ENCODE measurements at places on chromosomes 11 and 22.

- DNase-seq, result no peak
Observed at GRCh38 chr11:113387605-113388211, at the start of gene ANKK1. Gene ANKK1 (plus strand): TSS chr11:113387779. CDS start chr11:113387885, 106 bp downstream.

DNA sequence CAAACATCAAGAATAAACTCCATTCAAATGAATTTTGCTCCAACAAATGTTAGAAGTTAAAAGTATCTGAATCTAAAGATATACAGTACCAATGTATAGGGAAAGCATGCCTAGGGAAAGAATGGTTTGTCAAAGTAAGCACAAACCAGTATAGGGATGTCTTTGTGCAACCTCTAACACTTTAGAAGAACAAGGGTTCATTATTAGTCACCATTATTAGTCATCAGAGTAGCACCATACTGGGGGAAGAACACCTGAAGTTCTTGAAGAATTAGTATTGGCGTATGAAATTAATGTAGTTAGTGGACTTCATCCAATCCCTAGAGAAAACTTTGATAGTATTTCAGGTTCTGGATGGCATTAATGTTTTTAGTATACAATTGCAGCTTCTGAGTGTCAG lies 943.7 kb downstream of the METTL15 start:
- no peak for DNase-seq

GRCh38 chr11:44380009-44380313 lies 70.0 kb upstream of the ALX4 start:
- DNase-seq, result no peak

DNA sequence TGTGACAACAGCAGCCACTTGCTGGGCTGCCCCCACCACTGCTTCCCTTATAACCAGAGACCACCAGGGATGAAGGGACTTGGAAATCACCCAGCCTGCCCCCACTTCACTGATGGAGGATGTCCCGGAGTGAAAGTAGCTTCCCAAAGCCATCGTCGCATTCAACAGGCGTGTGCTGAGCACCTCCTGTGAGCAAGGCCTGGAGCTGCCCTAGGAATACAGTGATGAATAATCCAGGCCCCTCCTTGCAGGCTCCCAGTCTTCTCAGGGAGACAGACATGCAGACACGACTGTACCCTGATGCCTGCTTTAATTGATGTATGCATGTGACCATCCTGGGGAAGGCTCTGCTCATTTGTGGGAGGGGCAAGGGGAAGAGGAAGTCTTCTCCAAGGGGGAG lies 22.6 kb downstream of the PTPN5 start:
- DNase-seq, result no peak

- DNase-seq, result no peak
Observed at GRCh38 chr11:24762076-24762475, 265.2 kb downstream of the LUZP2 start.

- no peak for DNase-seq
Observed at GRCh38 chr11:8724682-8725081, 42.1 kb downstream of the RPL27A start.

- DNase-seq, result no peak
Observed at GRCh38 chr11:61513143-61513765, 4.7 kb downstream of the LRRC10B start.

DNA sequence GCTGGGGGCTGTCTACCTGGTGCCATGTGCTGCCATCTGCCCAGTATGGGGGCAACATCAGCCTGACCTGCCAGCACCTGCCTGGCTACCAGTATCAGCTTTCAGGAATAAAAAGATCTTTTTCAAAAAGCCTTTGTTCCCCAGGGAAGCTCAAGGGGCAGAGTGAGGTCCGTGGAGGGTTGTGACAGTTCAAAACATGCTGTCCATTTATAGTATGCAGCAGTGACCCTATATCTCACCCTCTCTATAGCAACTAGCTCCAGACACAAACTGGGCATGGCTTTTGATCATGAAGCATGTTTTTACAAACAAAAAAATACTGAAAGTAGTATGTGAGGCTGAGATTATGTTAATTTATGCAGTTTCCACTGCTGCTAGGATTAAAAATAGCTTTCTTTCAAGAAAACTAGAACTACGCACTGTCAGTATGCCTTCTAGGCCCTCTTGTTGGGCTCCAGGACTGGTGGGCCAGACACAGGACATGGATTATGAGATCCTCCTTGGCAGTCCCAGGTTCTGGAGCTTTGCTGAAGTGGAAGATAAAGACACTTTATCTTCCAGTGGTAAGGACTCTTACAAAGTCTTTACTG lies 23.4 kb downstream of the NAV2 start:
- DNase-seq, result no peak

DNA sequence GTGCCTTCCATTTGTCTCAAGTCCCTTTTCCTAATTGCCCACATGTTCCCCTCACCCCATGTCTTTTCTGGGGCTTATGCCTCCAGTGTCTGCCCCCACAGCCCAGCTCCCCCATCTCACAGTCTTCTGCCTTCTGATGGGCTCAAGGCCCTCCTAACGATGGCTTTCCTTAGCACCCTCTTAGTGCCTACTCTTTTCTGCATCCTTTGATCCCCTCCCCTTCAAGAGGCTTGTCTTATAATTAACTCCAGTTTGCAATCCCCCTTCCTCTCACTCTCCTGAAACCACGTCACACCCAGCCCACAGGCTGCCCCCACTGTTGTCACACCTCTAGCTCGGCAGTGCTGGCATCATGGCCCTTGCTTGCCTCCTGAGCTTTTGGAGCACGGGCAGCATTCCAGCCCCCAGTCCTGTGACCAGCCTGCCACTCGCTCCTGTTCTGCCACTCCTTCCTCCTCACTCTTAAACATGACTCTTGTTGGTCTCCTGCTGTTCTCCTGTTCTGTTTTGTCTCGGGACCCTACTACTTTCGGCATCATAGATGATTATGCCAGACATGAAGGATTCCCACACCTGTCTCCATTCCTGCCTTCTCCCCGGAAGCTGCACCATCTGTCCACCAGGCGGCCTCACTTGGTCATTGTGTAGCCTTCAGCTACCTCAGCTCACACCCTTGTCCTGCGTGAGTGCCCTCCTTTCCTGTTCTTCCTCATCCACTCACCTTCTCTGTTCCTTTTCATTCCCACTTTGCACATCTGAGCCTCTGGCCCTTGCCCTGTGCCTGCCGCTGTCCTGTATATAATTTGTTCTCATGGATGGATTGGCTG lies 26.1 kb downstream of the UBE2L3 start:
- no peak for DNase-seq

GRCh38 chr22:47032956-47033647 lies 270.7 kb downstream of the TBC1D22A start:
- no peak for DNase-seq

- DNase-seq, result no peak
Observed at GRCh38 chr22:49228431-49229037, 599.1 kb downstream of the BRD1 start.

- peak; percentile 29 for DNase-seq
Observed at GRCh38 chr11:46380340-46381047, 975 bp upstream of the MDK start.

GRCh38 chr11:131912134-131912533 lies 541.7 kb downstream of the NTM start:
- DNase-seq, result no peak

DNA sequence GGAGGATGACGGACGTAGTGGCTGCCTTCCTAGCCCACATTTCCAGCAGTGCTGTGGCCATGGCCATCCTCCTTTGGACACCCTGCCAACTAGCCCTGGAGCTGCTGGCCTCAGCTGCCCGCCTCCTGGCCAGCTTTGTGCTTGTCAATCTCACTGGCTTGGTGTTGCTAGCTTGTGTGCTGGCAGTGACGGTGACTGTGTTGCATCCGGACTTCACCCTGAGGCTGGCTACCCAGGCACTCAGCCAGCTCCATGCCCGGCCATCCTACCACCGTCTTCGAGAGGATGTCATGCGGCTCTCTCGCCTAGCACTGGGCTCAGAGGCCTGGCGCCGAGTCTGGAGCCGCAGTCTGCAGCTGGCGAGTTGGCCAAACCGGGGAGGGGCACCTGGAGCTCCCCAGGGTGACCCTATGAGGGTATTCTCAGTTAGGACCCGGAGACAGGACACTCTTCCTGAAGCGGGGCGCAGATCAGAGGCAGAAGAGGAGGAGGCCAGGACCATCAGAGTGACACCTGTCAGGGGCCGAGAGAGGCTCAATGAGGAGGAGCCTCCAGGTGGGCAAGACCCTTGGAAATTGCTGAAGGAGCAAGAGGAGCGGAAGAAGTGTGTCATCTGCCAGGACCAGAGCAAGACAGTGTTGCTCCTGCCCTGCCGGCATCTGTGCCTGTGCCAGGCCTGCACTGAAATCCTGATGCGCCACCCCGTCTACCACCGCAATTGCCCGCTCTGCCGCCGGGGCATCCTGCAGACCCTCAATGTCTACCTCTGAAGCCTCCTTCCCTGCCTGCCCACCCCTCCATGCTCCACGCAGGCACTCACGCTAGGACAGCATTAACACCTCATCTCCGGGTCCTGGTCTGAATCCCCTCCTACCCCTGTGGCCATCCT lies 1.6 kb downstream of the RNF26 start:
- no peak for DNase-seq

- DNase-seq, result no peak
Observed at GRCh38 chr11:72522186-72522585, 87.9 kb upstream of the CLPB start.

- DNase-seq, result no peak
Observed at GRCh38 chr22:27833803-27834202, 32.2 kb upstream of the MN1 start.

- DNase-seq, result no peak
Observed at GRCh38 chr11:2810411-2811205, 75.0 kb downstream of the CDKN1C start.

- DNase-seq, result no peak
Observed at GRCh38 chr22:39212721-39213376, 31.9 kb downstream of the PDGFB start.

- no peak for DNase-seq
Observed at GRCh38 chr22:25668437-25668836, 73.6 kb upstream of the MYO18B start.

DNA sequence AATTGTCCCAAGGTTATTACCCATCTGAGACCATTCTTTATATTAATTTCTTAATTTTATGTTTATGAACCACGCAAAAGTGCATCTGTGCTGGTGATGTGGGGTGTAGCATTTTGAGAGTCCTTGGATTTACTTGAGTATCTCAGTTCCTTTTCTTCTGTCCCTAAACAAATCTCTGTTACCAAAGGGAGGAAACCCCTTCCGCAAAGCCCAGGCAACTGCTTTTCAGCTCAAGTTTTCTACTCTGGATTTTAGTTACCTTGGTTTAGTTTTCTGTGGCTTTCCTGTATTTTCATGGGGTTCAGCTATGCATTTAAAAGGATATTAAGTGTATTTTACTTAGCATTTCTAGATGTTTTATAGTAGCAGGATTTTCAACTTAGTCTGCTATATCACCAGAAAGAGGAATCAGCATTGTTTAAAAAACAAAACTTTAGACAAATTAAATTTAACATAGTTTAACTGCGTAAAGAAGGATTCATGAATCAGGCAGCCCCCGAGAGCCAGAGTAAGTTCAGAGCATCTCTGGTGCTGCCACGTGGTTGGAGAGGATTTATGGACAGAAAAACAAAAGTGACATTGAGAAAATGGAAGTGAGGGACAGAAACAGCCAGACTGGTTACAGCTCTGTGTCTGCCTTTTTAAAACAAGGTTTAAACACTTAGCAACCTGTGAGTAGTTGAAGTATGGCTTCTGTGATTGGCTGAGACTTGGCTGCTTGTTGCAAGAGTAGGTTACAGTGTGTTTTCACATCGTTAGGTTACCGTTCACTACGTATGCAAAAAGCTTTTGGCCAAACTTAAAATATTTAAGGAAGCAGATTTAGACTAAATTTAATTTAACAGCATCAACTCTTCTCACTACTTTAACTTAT lies 9.6 kb downstream of the ADM start:
- no peak for DNase-seq

GRCh38 chr22:43090130-43090789 lies 1.1 kb upstream of the TTLL1 start:
- DNase-seq, result no peak

Data from activated naive CD8-positive, alpha-beta T cell treated with anti-CD3 and anti-CD28 coated beads, Interleukin-2, amount 50 U/mL, for 16 hours (primary cell).